ENCODE measurements at places on chromosomes 13 and 19. TPM values are rescaled to one million over a fixed set of nuclear protein-coding genes. Genes with fewer than 3 reads are reported as not detected.

DNA sequence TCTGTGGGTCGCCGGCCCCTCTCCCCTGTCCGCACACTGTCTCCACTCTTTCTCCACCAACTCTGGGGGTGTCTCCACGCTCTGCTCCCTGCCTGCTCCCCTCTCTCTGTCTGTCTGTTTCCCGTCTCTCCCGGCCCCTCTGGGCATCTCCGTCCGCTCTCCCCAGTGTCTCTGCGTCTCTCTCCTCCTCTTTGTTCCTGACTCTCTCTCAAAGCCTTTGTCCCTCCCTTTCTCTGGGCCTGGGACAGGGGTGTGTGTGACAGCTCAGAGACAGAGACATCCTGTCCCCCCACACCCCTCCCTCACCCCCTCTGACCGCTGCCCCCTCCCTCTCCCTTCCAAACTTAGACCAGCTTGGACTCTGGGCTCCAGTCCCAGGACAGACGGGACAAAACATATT lies 668 bp upstream of the SBK3 start:
- DNase-seq = no peak

DNA sequence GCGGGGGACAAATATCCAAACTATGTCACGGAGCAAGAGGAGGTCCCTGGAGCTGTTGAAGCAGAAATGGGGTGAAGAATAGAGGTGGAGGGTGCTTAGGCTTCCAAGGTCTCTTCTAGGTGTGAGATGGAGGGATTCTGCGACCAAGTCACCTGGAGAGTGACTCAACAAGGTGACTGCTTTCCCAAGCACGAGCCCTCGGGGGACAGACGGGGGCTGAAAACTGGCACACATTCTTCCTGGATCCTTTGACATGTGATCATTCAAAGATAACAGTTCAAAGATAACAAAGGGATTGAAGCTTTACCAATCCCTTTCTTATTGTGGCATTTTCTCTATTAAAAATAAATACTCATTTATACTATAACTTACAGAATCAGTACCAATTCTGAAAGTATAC lies 2.2 kb upstream of the TEX101 start:
- DNase-seq = no peak

GRCh38 chr13:94886191-94886590 lies 173.8 kb upstream of the SOX21 start:
- DNase-seq = no peak

- no peak for DNase-seq
Observed at GRCh38 chr13:34879851-34880250, 62.2 kb upstream of the NBEA start.

DNA sequence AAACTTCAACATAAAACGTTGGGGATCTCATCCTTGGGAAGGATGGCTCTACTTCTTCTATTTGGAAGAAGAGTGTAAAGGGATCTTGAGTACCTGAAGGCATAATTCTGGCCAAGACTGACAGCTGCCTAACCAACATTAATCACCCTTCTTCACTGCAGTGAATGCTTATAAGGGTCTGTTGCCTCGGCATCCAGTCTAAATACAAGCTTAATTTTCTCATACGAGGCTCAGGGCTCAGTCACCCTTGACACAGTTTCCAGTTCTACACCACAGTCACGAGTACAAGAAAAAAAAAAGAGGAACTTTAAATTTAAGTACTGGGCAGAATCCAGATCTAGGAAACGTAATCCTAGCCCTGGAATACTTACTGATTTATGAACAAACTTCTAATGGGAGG lies 9.0 kb downstream of the FPR3 start:
- DNase-seq = no peak

GRCh38 chr13:71218960-71219359 lies 648.0 kb downstream of the DACH1 start:
- DNase-seq = no peak

DNA sequence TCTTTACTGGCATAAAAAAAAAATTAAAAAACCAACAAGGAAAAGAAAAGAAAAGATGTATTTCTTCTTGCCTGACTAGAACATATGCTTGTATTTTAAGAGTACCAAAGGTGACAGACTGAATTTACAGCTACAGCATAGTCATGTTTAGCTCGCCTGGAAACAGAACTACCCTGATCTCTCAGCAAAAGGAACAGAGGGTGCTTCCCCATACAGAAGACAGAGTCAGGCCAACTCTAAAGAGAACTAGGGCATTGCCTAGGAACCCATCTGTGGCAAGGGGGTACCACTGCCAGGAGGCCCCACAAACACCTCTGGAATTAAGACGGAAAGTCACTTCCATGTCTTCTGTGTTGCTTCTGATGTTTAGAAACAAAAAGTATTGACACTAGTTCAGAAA lies 252.1 kb upstream of the STARD13 start:
- DNase-seq = no peak

GRCh38 chr19:55131421-55131820 lies 14.0 kb upstream of the PPP1R12C start:
- no peak for DNase-seq

- DNase-seq = no peak
Observed at GRCh38 chr13:59873856-59874255, 289.9 kb downstream of the DIAPH3 start.

- DNase-seq = no peak
Observed at GRCh38 chr13:45575146-45575829, 40.3 kb downstream of the ERICH6B start.

GRCh38 chr19:2188708-2189385 lies 25.1 kb downstream of the DOT1L start:
- DNase-seq = no peak

DNA sequence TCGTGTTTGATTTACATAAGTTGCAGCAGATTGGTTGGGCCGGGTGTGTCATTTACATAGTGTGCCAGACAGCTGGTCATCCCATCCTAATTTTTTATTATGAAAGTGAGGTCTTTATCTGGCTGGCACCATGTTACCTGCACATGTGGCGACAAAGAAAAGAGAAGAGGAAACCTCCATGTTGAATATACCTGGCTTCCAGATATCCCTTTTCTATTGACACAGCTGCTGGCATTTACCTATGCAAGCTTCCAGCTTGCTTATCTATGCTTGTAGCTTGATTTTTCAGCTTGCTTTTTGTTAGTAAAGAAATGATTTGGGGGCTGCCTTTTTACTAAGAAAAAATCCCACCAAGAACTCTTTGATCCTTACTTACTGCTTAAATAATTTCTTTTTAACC lies 681.3 kb upstream of the SLITRK1 start:
- no peak for DNase-seq

DNA sequence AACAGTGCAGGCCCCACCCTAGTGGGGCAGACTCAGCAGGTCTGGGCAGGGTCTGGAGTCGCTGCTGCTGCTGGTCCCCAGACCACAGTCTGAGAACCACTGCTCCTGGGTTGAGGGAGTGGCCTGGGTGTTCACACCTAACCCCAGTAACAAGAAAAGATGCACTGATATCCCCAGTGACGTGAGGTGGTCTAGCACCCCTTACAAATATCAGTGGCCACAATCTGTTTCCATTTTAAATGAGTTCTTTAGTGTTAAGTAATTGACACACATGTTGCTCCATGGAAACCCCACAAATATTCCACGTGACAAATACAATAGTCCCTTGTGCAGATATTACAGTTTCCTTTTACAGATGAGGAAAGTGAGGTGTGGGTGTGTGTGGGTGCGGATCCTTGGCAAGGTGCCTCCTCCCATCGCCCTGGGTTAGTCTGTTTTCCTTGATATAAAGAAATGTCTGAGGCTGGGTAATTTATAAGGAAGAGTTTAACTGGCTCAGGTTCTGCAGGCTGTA lies 96.3 kb upstream of the GPR183 start:
- DNase-seq = peak; percentile 38

DNA sequence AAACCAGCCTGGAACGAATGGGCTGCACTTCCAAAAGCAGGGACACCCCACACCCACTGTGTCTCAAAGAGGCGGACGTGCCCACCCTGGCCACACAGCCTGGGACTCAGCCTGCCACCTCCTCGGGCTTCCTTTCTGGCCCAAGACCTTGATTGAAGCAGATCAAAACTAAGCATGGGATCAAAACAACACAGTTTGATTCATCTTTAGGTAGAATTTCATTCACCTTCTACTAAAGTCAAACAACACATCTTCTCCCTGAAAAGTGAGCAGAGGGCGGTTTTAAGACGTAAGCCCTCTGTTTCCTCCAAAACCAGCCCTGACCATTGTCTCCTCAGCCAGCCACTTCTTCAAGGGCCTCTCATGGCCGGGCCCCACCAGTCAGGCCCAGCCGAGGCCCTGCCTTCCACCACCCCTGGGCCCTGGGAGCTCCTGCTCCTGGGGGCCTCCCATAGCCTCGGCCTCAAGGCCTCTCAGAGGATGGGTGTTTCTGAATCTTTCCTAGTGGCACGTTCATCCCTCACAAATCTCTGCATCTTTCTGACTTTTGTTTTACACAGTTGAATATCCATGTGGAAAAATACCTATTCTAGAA lies 6.3 kb upstream of the F10 start:
- DNase-seq = no peak

GRCh38 chr19:47729468-47729798 lies 15.9 kb upstream of the NOP53 start:
- peak; percentile 82 for DNase-seq

DNA sequence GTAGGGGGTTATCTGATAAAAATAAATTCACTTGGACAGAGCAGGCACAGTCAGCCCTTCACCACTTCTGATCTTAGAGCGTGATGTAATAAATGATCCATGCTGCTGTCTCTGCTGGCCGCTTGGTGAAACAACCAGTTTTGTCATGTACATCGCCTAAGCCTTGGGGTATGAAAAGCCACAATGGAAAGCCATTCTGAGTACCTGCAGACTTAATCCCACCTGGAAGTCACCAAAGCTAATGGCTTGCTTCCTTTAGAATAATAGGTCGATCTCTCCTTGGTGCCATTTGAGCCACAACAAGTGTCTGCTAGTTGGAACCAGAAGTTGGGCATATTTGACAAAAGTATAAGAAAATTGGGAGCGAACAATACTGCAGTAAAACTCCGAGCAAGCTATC lies 1649.7 kb upstream of the SPRY2 start:
- no peak for DNase-seq

- no peak for DNase-seq
Observed at GRCh38 chr13:39315796-39316195, 277.5 kb downstream of the NHLRC3 start.

GRCh38 chr13:40231311-40231710 lies 435.1 kb downstream of the FOXO1 start:
- DNase-seq = no peak

DNA sequence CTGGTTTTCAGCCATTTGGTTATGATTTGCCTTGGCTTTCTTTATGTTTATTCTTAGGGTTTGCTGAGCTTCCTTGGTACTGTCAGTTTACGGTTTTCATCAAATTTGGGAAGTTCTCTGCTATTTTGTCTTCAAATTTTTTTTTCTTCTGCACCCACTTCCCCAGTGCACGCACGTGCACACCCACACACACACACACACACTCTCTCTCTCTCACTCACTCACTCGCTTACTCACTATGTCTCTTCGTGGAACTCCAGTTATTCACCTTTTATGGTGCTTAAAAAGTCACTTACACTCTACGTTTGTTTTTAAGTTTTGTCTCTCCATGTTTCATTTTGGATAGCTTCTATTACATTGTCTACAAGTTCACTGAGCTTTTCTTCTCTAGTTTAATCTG lies 7.1 kb downstream of the AKAP11 start:
- DNase-seq = no peak

DNA sequence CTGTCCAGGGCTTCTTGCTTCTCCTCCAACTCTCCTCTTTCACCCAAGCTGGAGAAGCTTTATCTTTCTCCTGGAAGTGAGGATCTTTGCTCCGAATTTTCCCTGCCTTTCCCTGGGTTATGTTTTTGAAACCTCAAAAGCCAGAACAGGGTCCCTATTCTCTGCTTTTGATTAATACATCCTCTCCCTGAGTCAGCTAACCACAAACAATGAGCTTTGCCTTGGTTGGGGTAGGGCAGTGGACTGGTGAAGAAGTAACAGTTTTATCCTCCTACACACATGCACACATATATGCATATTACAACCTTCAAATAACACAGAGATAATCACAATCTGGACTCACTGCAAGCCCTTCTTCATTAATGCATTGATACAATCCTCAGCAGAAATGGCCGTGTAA lies 44.6 kb downstream of the DLEU7 start:
- DNase-seq = no peak

GRCh38 chr13:33229446-33230177 lies 55.9 kb downstream of the STARD13 start:
- no peak for DNase-seq

DNA sequence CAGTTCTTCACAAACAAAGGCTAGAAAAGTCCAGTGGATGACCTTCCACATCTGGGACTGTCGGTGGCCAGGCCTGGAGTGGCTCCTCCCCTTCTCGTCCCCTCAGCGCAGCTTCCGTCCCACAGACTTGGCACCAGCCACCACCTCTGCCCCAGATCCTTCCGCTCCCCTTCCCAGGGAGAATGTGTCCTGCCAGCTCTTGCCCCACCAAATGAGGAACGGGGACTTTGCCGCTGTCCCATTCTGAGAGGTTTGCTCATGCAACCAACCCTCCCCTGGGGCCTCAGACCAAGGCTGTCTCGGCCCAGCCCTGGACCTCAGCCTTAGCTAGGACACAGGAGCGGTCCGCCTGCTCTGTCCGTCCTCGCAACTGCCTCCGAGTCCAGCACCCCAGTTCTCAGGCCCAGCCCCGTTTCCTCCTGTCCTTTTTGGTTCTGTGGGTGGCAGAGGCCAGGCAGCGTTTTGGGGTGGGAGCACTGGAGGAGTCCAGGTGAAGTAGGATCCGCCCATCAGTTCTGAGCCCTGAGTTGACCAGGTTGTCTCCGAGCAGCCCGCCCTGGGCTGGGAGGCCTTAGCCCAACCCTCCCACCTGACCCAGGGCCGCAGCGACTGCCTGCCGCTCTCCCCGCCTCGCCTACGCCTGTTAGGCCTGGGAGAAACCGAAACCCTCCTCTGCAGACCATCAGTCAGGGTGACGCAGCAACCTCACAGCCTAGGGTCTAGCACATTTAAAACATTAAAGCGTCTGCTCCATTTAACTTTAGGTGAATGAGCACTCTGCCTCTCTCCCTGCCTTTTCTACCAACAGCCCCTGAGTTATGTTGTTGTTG lies 284.3 kb downstream of the FOXO1 start:
- no peak for DNase-seq

- DNase-seq = peak; percentile 96
Observed at GRCh38 chr19:52095172-52096014, at the start of gene ZNF841. Gene ZNF841 (minus strand): TSS chr19:52095765. CDS start chr19:52084801, 10,964 bp downstream.

GRCh38 chr19:32220951-32221350 lies 124.5 kb upstream of the ZNF507 start:
- peak; percentile 20 for DNase-seq

- DNase-seq = no peak
Observed at GRCh38 chr19:2392366-2392765, 32.3 kb downstream of the TMPRSS9 start.

The IL12RB1 gene
- 0.35 TPM for total RNA-seq

The PDX1 gene
- total RNA-seq = not detected

The CXCL17 gene
- total RNA-seq = not detected

The SIAH3 gene
- not detected for total RNA-seq

The ZNF136 gene
- total RNA-seq = 3.0 TPM

The PCDH20 gene
- total RNA-seq = 6.4 TPM

The AP2S1 gene
- 77.3 TPM for total RNA-seq

The CD33 gene
- total RNA-seq = 1.4 TPM

Data from cardiac septum (tissue), 1 donor.